Activated naive CD4-positive, alpha-beta T cell treated with anti-CD3 and anti-CD28 coated beads, Interleukin-2, amount 10 ng/mL, durations not matched to agents 7 days and 5 days (primary cell): ENCODE measurements at places on chromosomes 4 and X.

DNA sequence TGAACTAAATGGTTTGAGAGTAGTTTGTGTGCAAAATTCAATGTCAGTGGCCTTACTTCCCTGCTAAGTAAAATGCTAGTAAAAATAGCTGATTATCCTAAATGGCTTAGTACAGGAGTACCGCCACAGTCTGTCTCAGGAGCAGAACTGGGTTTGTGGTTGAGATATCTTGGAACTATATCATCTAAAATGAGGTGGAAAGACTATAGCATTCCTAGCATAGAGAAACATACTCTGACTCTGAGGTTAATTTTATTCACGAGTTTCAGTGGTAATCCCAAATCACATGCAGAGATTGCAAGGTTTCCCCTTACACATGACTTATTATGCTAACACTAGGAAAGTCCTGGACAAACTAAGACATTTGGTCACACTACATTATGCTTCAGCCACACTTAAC is 70.4 kb downstream of the OR13H1 start:
- no peak for DNase-seq

DNA sequence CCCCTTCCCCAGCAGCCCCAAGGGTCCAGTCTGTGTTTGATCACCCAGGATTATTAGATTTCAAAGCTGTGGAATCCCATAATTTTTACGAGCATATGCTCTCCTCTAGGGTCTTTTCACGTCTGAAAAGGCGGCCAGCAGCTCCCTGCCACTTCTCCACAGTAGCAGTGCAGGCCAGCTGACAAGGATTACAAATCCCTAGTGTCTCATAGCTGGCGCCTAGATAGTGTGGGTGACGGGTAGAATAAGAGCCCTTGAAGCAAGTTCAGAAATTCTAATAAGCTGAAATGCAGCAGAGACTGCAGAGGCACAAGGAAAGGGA is 79.4 kb downstream of the RLIM start:
- no peak for DNase-seq

GRCh38 chrX:22748093-22748999 is 251.4 kb upstream of the DDX53 start:
- peak; percentile 41 for DNase-seq

DNA sequence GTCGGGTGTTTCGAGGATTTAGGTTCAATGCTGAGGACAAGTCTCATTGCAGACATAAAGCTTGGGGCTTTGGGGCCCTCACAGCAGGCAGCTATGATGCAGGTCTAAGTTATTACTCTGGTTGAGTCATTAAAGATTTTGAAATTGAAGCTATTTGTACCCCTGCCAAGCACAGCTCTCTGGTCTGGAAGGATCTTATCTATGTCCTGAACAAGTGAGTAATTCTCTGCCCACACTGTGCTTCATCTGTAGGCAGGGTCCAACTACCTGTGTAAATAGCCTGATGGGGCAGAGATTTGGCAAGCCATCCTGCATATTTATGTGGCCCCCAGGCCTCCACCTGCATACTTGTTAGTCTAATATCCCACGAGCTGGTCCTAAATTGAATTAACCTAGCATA is 41.4 kb upstream of the MAGEA4 start:
- DNase-seq: no peak

GRCh38 chrX:28693101-28693500 is 105.9 kb downstream of the IL1RAPL1 start:
- DNase-seq: no peak

- DNase-seq: no peak
Measured at GRCh38 chrX:117998171-117998570, 118.4 kb downstream of the KLHL13 start.
